Foreskin fibroblast (primary cell): ENCODE measurements at places on chromosomes 13 and 19.

DNA sequence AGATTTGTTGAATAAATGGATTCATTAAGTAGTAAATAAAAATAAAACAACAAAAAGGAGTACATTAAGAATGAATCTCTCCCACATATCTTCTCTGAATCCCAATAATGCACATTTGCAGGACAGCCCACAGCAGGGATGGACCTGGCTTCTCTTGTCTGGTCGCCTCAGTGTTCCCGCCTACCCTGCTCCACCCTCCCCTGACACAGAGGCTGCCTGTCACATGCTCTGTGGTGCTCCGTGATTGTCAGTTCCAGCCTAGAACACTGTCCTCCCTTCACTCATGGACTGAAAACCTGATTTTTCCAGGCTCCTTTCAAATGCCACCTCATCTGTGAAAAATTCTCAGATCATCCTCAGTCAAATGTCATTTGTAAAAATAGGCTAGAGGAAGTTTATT is 94.5 kb upstream of the GPR12 start:
- DNase-seq, result no peak

- no peak for DNase-seq
Measured at GRCh38 chr19:46954993-46955812, 64.4 kb upstream of the NPAS1 start.

- no peak for DNase-seq
Measured at GRCh38 chr13:95706356-95706755, 29.4 kb downstream of the DNAJC3 start.

DNA sequence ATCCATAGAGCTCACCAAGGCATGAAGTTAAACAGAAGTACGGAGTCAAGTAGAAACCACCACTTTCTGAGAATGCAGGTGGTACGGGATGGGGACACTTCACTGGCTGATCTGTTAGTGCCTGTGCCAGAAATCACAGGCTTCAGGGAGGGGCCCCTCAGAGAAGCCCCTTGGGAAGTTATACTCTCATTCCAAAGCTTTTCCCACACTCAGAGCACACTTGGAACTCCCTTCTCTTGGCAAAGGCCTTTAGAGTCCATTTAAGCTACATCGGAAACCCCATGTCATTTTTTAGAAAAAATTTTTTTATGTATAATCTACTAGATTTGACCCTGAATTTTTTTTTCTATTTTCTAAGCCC is 80.7 kb upstream of the WASF3 start:
- no peak for DNase-seq

DNA sequence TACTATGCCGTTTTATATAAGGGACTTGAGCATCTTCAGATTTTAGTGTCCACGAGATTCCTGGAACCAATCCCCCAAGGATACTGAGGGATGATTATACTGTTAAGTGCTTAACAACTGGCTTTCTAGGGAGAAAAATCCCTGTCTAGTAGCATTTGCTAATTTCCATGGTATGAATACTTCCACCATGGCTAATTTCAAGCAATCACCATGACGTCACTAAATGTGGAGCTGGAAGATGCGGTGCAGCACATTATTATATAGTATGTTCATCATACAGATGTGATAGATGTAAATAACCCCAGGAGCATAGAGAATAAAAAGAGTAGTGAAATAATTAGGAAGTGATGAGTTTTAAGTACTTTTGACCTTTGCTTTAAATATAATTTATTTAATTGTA is 72.7 kb downstream of the SIAH3 start:
- DNase-seq, result no peak

DNA sequence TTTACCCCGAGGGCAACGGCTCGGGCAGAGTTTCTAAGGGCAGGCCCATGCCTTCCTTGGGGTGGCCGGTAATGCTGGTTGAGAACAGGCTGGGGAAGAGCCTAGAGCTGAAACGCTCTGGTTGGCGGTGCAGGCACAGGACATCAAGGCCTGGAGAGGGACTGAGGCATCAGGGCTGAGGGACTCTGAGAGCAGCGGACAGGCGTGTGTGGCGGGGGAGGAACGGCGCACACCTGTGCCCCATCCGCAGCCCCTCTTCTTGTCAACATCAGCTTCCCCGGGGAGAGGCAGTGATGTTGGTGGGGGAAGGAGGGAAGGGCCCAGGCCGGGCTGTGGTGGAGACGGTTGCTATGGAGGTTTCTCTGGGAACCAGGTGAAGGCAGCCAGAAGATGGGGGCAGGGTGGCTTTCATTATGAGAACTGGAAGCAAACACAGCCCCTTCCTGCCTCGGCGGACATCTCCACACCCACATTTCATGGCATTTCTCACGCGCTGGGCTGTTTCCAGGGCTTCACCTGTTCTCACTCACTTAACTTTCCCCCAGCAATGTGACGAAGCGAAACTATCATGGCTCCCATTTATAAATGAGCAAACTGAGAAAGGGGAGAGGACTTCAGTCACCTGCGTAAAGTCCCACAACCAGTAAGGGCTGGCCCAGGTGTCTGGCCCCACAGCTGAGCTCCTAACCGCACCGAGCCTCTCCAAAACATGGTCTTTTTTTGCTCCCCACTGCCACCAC is 8.2 kb upstream of the ATF5 start:
- DNase-seq, result no peak

GRCh38 chr19:2274931-2275535 is 6.9 kb downstream of the PEAK3 start:
- DNase-seq, result peak; percentile 88

DNA sequence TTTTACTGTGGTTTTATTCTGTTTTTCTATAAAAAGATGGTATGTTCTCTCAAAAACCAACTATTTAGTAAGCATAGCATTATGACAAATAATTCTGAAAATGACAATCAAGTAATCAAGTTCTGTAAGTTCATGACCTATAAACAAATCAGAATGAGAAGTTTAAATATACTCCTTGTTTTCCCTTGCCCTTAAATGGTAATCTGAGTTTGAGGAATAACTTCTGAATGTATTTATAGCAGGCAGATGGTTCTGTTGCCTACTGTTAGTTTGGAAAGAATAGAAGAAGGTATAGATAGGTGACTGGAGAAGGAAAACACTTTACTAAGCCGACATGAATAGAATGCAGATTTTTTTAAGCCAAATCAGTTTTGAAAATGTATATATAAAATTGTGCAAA is 63.9 kb downstream of the POSTN start:
- no peak for DNase-seq

DNA sequence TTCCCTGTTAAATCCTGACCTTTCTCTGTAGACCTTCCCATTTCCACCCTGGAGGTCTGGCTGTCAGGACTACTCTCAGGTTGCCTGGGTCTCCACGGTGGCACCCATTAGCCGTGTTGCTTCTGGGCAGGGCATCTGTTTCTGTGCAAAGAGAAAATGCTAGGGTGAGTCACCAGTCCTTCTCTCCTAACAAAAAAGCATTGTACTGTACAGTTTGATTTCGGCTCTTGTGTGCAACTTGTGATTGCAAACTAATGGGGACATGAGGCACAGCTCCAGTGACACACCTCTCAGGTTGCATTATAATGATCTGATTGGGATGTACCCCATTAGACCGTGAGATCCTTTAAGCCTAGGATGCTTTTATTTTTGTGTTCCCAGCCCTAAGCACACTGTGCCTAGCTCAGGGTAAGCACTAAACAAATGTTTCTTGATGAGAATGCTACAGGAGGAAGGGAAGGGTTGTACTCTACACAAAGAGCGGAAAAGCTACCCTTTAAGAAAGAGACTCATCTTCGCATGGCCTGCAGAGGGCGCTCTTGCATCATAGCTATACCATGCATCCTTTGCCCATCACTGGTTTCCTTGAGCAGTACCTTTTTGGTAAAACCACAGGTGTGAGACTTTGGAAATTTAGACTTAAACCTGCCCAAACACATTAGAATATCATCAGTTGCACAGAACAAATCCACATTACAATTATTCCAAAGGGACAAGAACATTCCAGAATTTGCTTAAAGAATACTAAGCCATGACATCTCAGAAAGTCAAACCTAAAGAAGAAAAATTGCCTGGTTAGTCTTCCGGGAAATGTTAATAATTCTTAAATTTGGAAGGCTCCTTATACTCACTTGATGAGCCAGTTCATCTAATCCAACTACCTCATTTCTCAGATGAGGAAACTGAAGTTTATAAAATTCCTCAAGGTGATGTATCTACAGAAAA is 20.3 kb upstream of the TRIM13 start:
- DNase-seq, result peak; percentile 52

DNA sequence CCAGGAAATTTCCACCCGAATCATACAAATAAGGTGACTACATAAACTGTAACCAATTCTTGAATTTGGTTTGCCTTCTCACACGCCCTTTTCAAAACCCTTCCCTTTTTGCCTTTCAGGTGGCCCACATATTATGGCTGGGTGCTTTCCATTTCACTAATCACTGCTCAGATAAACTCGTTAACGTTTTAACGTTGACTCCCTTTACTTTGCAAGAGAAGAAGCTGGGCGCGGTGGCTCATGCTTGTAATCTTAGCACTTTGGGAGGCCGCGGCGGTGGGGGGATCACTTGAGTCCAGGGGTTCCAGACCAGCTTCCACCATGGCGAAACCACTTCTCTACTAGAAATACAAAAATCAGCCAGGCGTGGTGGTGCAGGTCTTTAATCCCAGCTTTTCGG is 19.8 kb upstream of the ZNF91 start:
- no peak for DNase-seq
